Left ventricle myocardium superior (tissue), 1 donor: ENCODE measurements at places on chromosomes 7 and 10.

DNA sequence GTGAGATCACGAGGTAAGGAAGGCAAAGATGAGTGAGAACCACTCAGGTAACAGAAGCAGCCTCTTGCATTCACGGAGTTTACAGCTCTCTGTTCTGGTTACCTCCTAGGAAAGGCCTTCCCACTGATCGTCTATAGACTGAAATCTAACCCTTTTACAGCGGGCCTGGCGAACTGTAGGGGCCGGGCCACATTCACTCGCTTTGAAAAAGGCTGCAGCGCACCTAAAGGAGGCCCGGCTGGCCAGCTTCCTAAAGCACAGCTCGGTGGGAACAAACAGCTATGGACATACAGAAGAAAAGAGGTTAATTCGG is 565 bp downstream of the ATP5MK start:
- peak; percentile 33 for DNase-seq

DNA sequence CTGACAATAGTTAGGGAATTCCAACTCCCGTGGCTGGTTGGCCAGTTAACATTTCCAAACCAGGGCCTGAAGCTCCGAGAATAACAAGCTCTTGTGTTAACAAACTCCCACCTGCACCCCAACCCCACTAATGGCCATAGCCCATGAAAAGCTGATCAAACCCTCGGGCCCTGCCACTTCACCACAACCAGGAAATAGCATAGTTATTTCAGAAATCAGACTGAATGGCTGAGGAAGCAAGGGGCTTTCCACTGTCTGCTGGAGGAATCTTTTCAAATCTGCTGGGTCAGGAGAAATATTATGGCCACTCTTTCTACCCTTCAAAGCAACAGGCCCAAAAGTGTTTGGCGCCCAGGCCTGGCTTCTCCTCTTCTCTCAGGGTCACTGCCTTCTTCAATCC is 145.6 kb downstream of the GLCCI1 start:
- DNase-seq: no peak

GRCh38 chr7:140619176-140619575 is 21.4 kb downstream of the DENND2A start:
- DNase-seq: no peak

DNA sequence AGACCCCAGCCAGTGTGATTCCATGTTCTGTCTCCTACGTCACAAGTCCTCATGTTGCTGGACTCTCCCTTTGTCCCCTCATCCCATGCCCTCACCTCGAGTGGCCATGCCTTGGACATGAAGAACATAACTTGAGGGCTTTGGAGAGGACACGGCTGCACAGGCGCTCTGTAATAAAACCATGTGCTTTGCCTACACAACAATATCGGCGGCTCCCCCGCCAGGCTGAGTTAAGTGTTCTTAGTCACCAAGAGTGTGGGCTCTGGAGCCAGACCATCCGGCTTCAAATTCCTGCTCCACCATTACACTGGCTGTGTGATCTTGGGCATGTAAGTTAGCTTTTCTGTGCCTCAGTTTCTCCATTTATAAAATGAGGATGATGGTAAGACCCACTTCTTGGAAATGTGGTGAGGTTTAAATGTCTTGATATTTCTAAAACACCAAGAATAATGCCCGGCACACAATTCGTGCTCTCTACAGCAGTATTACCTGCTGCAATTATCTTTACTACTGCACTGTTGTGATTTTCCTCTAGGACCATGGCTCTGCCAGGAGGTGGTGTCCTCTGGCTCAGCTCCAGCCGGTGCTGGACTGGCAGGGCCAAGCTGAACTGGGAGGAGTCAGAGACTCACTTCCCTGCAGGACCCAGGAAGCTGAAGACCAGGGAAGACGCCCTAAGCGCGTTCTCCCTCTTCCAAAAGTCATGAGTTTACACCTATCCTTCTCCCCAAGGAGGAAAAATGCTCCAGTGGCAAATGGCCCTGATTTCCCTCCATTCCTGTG is 15.7 kb downstream of the SLIT1 start:
- peak; percentile 84 for DNase-seq

DNA sequence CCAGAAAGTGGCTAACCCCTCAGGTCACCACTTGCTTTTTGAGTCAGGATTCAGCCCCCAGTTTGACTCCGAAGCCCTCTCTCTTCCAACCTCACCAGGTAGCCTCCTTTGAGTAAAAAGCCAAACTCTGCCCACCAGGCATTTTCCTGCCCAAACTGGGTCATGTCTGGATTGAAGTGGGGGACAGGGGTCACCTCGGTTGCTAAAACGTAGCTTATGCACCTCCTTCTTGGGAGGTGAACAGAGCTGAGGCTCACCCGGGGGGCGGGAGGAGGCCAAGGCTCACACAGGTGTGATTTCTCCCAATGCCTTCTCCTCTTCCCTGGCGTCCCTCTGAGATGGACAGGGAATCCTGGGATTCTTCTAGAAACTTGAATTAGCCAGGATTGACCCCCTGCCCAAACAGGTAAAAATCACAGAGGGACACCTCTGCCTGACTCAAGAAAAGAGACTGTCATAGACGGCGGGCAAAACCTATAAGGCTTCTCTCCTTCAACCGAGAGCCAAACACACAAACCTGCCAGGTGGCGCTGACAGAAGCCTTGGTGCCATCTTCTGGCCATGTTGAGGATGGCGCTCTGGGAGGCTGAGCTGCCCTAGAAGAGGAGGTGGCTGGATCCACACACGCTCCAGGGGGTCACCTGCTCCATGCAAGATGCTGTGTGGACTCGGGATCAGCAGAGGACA is 51.6 kb downstream of the PRLHR start:
- DNase-seq: peak; percentile 39

- no peak for DNase-seq
Observed at GRCh38 chr10:80277016-80277415, 12.4 kb downstream of the MAT1A start.

- no peak for DNase-seq
Observed at GRCh38 chr10:75814014-75814413, 382.6 kb downstream of the LRMDA start.

DNA sequence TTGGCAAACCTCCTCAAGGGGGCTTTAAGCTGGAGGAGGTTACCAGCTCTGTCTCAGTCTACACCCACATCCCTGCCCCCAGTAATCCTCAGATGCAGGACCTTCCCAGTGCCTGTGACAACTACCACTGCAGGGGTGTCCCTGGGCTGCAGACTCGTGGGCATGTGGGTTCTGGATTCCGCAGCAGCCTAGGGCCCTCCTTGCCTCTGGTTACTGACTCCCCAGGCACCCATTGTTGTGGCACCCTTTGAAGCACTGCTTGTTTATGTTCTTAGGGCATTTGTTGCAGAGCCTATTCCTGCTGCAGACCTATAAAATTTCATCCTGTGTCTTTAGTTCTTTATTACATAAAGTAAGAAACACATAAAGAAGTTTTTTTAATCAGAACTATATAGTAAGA is 51.1 kb upstream of the GJD4 start:
- no peak for DNase-seq

- DNase-seq: no peak
Observed at GRCh38 chr10:109957092-109957797, 33.9 kb upstream of the XPNPEP1 start.

DNA sequence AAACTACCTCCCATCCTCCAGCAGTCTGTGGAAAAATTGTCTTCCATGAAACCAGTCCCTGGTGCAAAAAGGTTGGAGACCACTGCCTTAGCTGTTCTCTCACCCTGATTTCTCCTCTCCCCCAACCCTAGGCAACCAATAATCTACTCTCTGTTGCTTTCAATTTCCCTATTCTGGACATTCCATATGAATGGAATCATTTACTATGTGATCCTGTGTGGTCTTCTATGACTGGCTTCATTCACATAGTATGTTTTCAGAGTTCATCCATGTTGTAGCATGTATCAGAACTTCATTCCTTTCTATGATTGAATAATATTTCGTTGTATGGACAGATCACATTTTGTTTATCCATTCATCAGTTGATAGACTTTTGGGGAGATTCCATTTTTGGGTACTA is 38.3 kb upstream of the DLG5 start:
- no peak for DNase-seq
